ENCODE measurements at places on chromosomes 6 and 20.

GRCh38 chr20:41426086-41426830 lies 59.6 kb upstream of the EMILIN3 start:
- DNase-seq, result no peak

DNA sequence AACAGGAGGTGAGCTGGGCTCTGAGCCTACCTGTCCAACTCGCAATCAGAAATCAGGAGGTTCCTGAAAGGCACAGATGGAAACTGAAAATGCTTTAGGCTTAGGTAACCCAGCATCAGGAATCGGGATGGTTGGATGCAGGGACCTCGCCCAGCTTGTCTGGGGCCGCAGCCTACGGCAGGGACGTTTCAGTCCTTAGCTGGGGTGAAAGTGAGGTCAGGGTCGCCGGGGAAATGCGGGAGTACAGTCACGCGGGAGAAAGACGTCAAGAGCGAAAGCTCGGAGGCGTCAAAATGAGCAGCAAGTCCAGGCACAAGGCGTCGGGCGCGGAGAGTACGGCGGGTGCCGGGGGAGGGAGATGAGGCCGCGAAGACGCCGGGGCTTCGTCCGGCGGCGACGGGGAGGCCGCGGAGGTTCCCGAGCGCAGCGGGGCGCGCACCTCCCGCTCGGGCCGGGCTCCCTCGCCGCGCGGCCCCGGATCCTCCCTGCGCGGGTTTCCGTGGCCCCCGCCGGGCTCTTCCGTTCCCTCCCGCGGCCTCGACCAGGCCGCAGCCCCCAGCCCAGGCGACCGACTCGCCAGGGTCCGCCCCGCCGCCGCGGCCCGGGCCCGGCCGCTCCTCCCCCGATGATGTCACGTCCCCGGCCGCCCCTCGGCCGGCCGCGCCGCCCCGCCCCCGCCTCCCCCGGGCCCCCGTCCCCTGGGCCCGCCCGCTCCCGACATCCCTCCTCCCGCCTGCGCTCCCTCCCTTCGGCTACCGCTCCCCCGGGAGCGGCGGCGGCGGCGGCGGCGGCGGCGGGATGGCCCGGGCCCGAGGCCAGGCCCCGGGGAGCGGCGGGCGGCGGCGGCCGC lies at the start of gene EBF4:
Gene EBF4, plus strand, starts transcription at position 745 of the 850 bp plus-strand sequence. CDS start 866 bp downstream, outside the sequence.
- DNase-seq, result peak; percentile 40

GRCh38 chr6:14518515-14519217 lies 401.1 kb downstream of the CD83 start:
- DNase-seq, result no peak

- DNase-seq, result no peak
These were observed 21.2 kb downstream of the RSPH3 start for GRCh38 chr6:158978757-158979156.

DNA sequence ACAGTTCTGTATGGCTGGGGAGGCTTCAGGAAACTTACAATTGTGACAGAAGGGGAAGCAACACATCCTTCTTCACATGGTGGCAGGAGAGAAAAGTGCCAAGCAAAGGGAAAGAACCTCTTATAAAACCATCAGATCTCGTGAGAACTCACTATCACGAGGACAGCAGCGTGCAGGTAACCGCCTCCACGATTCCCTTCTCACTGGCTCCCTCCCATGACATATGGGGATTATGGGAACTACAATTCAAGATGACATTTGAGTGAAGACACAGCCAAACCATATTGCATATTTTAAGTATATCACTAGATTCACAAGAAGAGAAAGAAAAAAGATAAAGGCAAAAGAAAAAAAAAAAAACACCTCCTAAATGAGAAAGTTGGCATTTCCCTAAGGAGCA lies 431.9 kb upstream of the RGS17 start:
- no peak for DNase-seq

- DNase-seq, result no peak
These were observed 8.2 kb downstream of the SEC23B start for GRCh38 chr20:18515973-18516372.

- DNase-seq, result no peak
These were observed 365.1 kb upstream of the SOX4 start for GRCh38 chr6:21228411-21228810.

All from activated CD8-positive, alpha-beta T cell treated with anti-CD3 and anti-CD28 coated beads for 36 hours (primary cell).